ENCODE measurements at places on chromosomes 7 and 10. TPM values are rescaled to one million over a fixed set of nuclear protein-coding genes. Genes with fewer than 3 reads are reported as not detected.

ARHGEF35 gene
- polyA plus RNA-seq = 19.5 TPM

DKK1 gene
- 39.0 TPM for polyA plus RNA-seq

TLL2 gene
- 1.1 TPM for polyA plus RNA-seq

GRCh38 chr7:17646253-17646956, 293.9 kb downstream of the SNX13 start:
- no peak for DNase-seq

DNA sequence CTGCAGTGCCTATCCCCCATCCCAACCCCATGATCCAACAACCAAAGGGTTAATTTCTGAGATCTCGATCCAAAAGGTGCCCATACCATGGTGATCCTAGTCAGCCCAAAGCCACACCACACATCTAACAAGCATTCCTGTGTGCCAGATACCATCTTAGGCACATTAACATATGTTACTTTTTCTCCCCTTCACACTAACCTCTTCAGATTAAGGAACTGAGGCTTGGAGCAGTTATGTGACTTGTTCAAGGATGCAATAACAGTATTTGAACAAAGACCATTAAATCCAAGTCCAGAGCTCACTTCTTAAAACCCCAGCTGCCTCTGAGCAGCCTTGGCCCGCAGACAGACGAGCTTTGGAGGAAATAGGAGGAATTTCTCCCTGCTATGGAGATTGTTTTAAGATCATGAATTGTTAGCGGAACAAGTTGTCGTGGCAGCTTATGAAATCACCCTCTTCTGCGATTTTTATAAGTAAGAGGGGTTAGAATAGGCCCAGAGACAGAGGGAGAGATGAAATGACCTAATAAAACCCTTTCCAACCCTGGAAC, 327.2 kb downstream of the KCNMA1 start:
- no peak for DNase-seq

GRCh38 chr10:12397147-12397896, 48.0 kb downstream of the CAMK1D start:
- no peak for DNase-seq

DNA sequence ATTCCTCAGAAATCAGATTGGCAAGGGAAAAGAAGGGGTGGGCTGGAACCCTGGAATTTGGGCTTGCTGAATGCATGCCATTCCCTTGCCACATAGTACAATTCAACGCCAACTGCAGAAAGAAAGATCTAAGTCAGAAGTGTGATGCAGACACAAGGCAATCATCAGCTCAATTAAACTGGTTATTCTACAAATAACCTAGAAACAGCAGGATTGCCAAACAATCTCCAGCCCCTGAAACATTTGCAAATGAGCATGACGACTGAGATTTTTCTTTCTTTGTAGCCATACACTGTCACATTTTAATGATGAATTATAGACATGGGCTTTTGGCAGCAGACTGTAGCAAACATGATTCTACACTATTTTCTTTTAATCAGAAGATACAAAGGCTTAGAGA, 16.5 kb upstream of the CREB5 start:
- DNase-seq = no peak

DNA sequence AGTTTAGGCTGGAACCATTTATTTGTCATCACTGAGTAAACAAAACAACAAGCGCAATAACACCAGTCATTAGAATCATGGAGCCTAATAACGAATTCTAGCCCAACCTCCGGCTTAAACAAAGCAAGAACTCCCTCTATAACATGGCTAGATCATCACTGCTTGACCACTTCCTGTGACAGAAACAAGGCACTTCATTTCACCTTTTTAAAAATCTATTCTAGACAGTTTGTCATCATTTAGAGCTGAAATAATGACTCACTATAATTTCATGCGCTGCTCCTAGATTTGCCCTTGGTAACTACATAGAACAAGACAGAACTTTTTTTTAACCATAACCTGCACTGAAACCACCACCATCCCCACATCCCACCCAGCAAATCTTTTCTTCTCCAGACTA, 81.3 kb downstream of the OSBPL3 start:
- no peak for DNase-seq

DNA sequence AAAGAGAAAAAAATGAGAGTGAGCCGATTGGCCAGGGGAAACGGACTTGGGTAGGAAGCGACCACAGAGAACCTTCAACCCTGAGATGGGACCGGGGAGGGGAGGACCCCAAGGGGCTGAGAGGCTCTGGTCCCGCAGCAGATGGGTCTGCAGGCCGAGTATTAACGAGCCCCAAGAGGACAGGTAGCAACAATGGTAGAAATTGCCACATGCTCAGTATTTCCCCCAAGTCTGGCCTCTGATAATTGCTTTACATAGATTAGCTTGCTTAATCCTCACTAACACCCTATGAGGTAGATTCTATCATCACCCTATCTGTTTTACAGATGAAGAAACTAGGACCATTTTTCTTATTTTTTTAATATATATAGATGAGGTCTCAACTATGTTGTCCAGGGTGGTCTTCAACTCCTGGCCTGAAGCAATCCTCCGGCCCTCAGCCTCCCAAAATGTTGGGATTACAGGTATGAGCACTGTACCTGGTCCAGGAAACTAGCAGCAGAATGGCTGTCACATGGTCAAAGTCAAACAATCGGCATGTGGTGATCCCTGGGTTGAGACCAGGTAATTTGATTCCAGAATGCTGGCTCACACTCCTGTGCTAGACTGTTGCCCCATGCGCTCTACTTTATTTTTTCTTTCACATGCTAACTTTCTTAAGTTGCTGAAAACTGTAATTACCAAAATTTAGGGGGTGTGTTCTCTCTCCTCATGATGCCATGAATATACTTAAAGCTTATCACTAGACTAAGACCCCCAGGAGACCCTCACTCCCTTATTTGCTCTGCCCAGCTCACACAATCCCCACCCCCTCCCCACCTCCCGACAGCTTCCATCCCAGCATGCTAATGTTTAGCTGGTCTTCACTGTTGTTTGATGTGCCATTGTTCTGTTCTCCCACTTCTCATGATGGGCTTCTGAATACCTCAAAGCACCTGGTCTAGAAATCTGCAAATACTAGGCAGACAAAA, 67.9 kb upstream of the AFAP1L2 start:
- DNase-seq = no peak
